ENCODE measurements at places on chromosomes 16 and 17.

DNA sequence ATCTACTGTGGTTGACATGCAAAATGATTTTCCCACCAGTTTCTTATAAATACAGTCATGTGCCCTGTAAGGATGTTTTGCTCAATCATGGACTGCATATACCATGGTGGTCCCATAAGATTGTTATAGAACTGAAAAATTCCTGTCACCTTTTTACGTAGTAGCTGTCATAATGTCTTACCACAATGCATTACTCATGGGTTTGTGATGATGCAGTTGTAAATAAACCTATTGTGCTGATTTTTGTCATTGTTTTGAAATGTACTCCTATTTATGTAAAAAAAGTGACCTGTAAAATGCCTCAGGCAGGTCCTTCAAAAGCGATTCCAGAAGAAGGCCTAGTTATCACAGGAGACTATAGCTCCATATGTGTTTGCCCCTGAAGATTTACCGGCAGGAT, 695.4 kb upstream of the KIF2B start:
- DNase-seq, result no peak

- no peak for DNase-seq
Measured at GRCh38 chr16:70568601-70569237, 45.1 kb downstream of the SF3B3 start.

GRCh38 chr17:80611816-80612215, 67.2 kb downstream of the RPTOR start:
- DNase-seq, result no peak

GRCh38 chr17:13702266-13702665, 100.5 kb upstream of the HS3ST3A1 start:
- no peak for DNase-seq

- no peak for DNase-seq
Measured at GRCh38 chr16:57937861-57938260, 33.1 kb downstream of the CNGB1 start.

DNA sequence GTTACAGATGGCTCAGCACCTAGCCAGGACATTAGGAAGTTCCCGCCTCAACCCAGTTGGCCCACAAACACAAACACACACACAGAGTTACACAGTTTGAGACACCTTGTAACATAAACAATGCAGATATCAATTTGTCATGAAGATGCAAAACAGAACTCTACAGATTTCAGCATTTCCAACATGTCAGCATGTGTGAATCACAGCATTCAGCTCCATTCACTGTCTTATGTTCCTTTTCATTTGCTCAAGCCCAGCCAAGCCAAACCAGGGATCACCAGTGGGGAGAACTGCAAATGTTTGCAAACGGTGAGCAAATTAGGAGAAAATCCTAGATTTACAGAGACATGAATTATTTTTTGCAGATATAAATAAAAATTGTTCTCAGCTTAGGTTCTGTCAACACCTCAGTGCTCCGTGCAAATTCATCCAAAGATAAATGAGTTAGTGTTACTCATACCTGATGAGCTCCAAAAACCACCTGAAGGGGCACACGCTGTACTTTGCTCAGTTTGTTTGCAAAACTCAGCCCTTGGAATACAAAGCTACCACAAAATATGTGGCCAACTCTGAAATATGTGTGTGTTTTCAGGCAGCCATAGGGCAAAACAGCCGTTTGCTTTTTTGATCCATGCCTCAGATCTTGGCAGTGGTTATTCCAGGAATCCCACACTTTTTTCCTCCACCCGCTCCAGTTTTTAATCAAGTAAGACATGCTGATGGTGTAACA, 16.3 kb upstream of the COX10 start:
- no peak for DNase-seq

DNA sequence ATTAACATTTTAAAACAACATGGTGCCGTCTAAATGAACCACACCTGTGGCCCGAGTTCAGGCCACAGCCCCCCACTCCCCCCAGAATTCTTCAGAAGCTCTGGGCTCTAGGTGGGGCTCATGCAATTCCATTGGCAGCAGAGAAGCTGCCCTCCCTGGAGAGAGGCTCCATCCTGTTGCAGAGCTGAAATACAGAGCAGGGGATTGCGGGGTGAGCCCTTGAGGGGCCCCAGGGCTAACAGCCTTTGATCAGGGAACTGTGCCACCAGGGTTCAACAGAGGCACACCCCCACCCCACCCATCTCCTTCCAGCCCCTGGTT, 69.3 kb downstream of the ABR start:
- DNase-seq, result no peak

DNA sequence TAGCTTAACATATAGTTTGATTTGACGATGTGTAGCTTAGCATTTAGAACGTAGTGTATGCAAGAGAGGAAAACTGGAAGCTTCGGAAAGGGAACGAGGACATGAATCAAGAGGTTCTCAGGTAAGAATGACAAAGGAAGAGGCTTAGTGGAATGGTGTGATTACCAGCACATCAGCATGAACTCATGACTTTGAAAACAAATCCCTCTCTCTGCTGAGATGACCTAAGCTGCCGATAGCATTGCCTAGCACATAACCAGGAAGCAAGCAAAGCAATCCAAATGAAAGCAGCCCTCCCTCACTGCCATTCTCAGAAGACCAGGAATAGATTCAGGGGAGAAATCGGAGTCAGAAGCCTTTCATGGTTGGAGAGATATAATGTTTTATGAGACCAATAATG, 51.3 kb upstream of the CCL1 start:
- DNase-seq, result no peak

DNA sequence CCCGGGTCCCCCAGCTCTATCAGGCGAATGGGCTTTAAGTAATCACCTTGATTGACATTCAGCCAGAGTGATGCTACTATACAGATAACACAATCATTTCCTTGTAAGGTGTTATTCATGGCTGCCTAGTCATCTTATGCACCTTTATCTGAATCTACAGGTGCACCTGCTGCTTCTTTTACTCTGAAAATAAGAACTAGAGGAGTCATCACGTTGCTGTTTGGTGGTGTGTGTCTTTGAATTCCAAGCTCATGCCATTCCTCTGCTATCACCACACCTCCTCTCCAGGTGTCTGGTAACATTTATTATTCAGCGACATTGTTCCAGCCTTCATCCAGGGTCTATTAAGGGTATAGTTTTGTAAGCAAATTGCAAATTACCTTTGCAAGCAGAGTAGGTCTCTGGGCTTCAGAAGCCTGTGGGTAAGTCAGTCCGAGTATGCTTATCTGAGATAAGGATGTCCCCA, 51.9 kb downstream of the NOS2 start:
- no peak for DNase-seq

GRCh38 chr17:13484020-13484419, 117.7 kb downstream of the HS3ST3A1 start:
- DNase-seq, result no peak

DNA sequence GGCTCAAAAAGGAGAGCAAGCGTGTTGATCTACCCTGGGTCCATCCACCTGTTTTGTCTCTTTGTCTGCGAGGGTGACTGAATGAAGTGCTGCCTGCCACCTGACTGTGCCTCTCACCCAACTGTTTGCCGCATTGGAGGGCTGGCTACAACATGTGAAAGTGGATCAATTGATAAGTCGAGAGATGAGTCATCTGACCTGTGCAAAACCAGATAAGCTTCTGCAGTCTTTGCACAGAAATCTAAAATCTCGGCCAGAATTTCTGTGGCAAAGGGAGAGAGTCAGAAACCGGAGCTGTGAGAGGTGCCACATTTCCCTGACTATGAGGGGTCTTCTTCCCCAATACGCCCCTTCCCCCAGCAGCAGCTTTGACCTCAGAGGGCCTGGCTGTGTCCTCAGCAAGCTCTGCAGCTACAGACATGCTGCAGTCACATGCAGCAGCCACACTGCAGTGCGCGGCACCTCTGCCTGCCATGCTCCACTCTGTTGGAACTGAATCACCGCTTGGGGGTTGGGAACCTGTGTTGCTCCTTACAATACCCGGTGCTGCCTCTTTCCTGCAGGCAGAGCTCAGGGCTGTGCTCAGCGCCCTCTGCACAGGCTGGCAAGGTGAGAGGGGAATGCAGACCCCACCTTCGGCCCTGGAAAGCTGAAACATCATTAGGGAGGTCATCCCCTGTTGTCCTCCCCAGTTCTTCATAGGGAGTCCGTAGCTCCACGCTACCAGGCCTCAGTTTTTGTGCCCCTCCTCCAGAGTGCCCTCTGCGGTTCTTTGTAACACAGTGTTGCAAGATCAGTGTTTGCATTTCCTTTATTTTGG, 16.2 kb upstream of the HAS3 start:
- DNase-seq, result no peak

DNA sequence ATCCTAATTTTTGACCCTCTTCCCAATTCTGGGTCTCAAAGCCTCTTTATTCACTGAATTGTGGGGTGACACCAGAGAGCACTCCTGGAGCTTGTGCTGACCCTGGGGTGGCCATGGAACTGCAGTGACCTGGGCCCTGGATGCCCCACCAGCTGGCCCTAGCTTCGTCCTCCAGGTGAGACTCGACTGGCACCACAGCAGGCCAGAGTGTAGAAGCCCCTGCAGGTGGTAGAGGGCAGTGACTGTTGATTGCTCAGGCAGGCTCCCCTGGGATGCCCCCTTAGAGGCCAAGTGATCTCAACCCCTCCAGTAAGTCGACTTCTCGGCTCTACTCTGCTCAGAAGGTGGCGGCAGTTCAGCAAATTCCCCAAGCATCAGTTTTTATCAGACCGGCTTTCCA, 6.4 kb downstream of the FA2H start:
- DNase-seq, result no peak

- no peak for DNase-seq
Measured at GRCh38 chr16:78065319-78065718, 34.1 kb upstream of the WWOX start.

GRCh38 chr17:811051-811784, 29.1 kb downstream of the MRM3 start:
- no peak for DNase-seq

DNA sequence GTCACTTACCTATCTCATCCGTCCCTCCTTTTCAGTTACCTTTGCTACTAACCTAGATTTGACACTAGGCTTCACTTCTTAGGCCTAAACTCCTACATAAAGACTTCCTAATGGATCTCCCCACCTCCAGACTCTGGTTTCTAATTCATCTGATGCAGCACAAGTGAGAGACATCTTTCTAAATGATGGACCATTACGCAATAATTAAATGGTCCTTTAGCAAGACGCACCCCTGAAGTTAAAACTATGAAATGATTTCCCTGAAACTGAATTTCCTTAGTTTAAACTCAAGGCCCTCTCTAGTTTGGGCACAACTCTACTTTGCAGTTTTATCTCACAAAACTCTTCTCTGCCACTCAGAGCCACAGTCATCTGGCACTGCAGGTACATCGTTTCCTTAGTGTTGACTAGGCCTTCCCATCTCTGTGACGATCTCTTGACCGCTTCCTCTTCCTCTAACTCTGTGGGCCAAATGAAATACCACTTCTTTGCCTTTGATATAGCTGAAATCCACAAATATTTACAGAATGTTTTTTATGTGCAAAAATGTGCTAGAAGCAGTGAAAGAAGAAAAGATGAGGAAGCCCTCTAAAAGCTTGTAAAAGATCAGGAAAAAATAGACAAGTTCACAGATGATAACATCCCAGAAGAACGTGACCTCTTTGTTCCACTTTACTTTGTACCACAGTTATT, 3.3 kb downstream of the SYNRG start:
- no peak for DNase-seq

GRCh38 chr16:11534262-11534661, 52.5 kb downstream of the LITAF start:
- DNase-seq, result no peak

DNA sequence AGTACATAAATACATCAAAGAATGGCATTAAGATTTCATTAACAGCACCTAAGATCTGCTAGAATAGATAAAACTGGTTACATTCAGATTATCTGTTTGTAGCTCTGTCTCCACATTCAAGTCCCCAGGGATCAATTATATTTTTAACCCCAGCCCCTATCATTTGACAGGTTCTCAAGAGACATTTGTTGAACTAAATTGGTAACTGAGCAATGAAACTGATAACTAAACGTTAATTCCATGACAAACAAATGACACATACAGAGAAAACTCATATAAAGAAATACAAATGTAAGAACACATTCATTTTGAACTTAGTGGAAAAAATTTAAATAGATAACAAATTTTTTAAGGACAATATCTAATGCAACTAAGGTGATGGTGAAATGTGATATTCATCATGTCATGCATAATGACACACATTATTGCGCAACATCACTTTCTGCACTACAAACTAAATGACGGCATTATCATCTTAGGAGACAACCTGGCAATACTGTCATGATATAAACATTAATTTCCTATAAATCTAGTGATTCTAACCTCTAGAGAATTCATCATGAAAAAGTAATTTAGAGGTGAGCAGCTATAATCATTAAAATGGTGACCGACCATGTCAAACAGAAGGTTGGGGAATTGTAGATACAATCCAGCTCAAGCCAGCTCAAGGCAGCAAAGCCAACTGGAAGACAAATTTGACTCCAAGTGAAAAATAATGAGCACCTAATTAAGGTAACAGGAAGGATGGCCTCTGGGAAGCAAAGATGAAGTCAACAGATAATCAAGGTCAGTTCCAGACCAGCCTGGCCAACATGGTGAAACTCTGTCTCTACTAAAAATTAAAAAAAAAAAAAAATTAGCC, 9.5 kb downstream of the ARHGAP17 start:
- DNase-seq, result no peak

GRCh38 chr17:61254904-61255303, 144.7 kb upstream of the TBX2 start:
- DNase-seq, result no peak

GRCh38 chr16:82937926-82938520, 311.3 kb downstream of the CDH13 start:
- DNase-seq, result no peak

GRCh38 chr16:4936181-4936990, 562 bp downstream of the PPL start:
- no peak for DNase-seq

- no peak for DNase-seq
Measured at GRCh38 chr16:86184185-86184584, 285.2 kb downstream of the IRF8 start.

- DNase-seq, result no peak
Measured at GRCh38 chr17:21263376-21263775, 10.2 kb upstream of the NATD1 start.

- no peak for DNase-seq
Measured at GRCh38 chr17:29883497-29883896, 46.5 kb downstream of the SSH2 start.

DNA sequence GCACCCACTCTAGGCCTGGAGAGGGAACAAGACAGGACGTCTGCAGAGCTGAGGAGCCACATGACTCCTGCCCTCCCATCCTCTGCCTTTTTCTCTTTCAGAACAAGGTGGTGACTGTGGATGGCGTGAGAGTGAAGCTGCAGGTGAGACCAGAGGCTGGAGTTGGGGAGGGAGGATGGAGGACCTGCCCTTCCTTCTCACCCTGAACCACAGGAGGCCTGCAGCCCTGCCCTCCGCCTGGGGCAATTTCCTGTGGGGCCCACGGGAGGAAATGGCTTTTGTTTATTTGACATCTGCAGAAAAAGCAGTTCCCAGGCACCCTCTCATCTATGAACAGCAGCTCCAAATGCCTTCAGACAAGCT, 5.1 kb downstream of the RAB37 start:
- no peak for DNase-seq

DNA sequence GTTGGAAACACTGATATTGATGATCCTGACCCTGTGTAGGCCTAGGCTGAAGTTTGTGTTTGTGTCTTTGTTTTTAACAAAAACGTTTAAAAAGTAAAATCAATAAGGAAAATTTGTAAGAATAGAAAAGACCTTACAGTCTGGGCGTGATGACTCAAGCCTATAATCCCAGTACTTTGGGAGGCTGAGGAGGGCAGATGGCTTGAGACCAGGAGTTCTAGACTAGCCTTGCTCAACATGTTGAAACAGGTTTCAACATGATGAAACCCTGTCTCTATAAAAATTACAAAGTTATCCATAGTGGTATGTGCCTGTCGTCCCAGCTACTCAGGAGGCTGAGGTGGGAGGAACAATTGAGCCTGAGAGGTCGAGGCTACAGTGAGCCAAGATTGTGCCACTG, 18.3 kb upstream of the TOM1L1 start:
- DNase-seq, result no peak

Data from activated naive CD4-positive, alpha-beta T cell (primary cell).